Activated CD4-positive, CD25-positive, alpha-beta regulatory T cell treated with anti-CD3 and anti-CD28 coated beads, Interleukin-2, amount 50 U/mL, for 16 hours (primary cell): ENCODE measurements at places on chromosomes 1 and 21.

- DNase-seq: no peak
Observed at GRCh38 chr1:233656032-233656635, 42.2 kb downstream of the KCNK1 start.

GRCh38 chr1:201481761-201482493 lies 12.9 kb upstream of the PHLDA3 start:
- peak; percentile 59 for DNase-seq

- DNase-seq: no peak
Observed at GRCh38 chr1:198119906-198120305, 36.9 kb upstream of the NEK7 start.

DNA sequence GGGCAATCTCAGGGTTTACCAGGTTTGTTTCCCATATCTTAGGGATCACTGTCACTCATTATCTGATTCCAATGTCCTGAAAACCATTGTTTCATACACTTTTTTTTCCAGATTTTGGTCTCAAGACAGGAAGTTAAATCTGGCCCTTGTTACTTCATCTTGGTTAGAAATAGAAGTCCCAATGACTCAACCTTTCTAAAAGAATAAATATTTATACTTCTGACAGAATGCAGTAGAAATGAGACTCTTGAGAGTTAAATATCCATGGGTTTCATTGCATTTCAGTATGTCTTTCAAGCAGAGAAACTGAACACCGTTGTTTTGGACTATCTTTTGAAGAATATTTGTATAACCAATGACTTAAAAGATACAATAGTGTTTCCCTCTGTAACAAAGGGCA lies 19.8 kb upstream of the VCAM1 start:
- no peak for DNase-seq

DNA sequence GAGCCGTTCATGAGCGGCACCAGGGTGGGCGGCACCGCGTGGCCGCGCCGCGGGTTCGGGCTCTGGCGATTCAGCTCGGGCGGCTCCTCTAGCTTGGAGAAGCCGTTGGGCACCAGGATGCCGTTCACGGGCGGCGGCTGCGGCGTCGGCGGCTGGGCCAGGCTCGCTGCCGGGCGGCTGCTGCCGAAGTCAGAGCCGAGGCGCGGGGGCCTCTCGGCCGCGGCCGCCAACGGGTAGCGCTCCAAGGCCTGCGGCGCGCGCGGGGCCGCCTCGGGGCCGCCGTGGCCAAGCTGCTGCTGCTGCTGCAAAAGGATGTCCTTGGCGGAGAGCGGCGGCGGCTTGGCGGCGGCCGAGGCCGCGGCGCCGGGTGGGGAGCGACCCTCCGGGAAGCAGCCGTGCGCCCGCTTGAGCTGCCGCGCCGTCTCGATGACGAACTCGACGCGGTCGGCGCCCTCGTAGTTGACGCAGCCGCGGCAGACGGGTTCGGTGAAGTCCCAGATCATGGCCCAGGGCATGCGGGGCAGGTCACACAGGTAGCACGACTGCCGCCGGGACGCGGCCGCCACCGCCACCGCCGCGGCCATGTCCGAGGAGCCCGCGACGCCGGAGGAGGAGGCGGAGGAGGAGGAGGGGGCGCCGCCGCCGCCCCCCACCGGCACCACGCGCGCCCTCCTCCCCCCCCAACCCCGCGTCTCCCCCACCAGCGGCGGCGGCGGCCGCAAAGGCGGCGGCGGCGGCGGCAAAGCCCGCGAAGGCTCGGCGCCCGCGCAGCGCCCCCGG lies 877 bp downstream of the IRF2BP2 start:
- peak; percentile 42 for DNase-seq

DNA sequence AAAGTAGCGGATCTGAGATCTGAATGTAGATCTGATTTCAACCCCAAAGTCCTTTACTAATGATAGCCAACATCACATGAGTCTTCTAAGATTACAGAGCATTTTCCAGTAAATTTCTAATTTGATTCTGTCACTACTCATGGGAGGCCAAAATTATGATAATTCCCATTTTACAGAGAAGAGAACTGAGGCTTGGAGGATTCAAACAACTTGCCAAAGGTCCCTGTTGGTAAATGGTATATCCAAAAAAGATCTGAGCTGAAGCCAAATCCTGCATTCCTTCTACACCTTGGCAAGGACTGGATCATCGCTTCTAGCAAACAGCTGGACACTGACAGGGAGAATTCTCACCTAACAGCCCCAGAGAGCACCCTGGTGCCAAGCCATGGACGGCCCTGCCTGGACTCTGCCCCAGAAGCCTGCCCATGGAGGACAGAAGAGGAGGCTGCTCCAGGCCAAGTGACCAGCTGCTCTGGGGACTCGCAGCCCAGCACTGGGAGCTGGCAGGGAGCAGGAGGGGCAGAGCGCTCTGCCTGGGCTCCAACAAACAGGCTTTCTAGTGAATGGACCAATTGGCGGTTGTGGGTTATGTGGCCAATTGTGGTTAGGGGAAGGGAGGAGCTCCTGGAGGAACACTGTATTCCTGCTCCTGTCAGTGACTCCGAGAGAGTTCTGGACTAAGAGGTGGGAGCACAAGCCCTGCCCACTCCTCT lies 6.4 kb upstream of the CSF1 start:
- no peak for DNase-seq

GRCh38 chr21:15001113-15001512 lies 63.7 kb downstream of the NRIP1 start:
- DNase-seq: no peak

DNA sequence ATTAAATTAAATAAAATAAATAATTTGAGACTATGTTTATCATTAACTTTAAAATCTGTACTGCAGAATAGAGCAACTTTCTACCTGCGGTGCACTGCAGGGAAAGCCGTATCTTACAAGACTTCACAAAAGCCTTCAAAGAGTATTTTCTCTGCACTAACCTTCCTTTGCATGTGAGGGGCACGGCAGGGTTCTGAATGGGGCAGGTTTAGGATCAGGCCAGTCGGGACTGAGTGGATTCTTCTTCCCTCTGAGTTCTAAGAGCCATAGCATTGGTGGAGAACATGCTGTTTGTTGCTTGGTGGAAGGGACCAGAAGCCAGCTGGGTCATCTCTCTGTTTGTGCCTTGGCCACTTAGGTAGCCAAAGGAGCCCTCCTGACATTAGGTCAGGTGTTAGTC lies 55.2 kb upstream of the LGALS8 start:
- no peak for DNase-seq

DNA sequence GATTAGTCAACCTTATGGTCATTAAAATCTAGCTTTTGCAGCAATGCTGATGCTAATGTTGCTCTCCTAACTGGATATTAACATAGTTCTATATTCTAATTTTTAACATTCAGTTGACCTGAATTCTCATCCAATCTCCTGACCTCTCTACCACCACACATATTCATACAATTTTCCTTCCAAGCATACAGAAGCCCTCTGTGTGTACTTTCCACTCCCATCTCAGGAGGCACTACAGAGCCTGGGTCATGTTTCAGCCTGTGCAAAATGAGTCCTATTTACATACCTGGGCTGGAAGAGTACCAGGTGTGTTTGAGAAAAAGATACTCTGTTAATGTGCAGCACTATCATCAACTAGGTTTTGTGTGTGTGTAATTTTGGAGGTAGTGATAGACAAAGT lies 486.3 kb downstream of the NEGR1 start:
- DNase-seq: no peak
